ENCODE measurements at places on chromosomes 13 and 19.
A peak's percentile ranks its signal among the peaks of the same experiment; 100 is the strongest.

GRCh38 chr13:113754691-113755090 is 4.3 kb upstream of the TMEM255B start:
- DNase-seq = no peak

GRCh38 chr13:66981912-66982311 is 248.2 kb downstream of the PCDH9 start:
- DNase-seq = no peak

- DNase-seq = no peak
These were observed 21.9 kb upstream of the UQCR11 start for GRCh38 chr19:1627194-1627593.

DNA sequence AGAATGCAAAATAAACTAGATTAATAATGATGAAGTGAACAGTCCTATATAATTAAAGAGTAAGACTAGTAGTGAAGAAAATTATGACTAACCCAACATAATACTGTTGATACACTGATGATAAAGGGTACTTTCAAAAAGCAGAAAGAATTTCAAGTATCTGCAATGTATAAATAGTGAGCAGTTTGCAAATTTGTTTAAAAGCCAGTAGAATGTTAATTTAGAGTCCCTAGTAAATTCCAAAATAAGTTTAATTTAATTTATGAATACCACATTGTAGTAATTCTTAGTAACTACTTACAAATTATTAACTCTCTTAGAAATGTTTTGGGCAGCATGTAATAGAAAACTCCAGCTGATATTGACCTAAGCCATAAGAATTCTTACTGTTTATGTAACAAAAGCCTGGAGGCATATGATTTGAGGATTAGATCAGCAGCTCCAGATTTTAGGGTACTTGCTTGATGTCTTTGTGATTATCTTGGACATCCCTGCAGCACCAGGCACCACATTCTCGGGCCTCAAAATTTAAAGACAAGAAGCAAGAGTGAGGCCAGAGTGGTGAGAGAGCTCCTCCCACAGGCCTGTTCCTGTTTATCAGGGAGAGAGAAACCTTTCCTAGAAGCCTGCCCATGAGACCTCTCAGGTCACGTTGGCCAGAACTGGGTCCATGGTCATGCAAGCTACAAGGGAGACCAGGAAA is 67.6 kb upstream of the TDRD3 start:
- DNase-seq = peak; percentile 45

DNA sequence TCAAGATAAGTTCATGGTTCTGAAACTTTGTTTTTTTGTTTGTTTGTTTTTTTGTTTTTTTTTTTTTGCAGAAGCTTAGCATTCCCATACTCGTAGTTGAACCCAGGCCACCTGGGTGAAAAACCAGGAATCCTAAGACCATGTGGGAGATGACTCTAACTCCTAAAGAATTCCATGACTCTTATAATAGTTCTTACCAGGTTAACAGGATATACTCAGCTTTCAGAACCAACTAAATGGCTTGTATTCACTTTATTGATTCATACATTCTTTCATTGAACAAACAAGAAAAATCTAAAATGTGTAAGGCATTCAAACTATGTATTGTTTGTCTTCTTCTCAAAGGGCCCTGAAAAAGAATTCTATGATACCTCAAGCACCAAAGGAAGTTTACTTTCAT is 40.5 kb upstream of the KLF5 start:
- DNase-seq = no peak

Measured in nephron progenitor cell (in vitro differentiated cells).